ENCODE measurements at places on chromosomes 1 and 21.

DNA sequence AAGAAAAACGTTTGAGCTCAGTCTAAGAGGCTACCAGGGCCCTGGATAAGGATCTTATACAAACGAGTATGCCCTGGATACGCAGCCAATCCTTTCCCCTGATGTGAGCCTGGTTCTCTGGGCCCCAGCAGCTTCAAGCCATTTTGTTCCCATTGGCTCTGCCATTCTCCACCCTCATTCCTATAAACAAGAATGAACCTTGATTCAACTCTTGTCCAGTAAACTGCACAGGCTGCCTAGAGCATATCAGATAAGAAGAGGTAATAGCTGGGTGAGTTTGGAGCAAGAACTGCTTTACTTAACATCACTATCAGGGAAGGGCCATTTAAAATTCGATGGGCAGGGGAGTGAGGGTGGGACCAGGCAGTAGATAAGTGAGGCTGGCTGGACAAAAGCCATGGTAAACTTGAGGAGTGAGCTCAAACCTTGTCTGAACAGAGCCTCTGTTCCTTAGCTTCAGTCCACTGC is 11.3 kb downstream of the BTG2 start:
- no peak for DNase-seq

GRCh38 chr1:208118841-208119606 is 125.2 kb downstream of the PLXNA2 start:
- DNase-seq: no peak

DNA sequence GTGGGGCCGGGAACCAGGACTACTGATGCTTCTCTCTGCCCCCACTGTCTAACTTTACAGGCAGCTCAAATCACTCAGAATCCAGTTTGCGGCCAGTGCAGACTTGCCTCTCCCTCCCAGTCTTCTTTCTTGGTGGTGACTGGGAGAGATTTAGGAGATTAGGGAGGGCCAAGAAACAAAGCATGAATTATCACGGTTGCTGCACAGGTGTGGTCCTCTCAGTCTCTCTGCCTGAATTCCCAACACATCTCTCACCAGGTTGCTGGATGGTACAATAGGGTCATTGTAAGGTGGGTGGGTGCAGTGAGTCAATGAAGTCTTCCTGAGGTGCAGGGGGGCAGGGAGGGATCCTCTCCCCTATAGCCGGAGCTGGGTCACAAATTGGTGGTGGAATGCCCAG is 12.6 kb downstream of the S100A11 start:
- DNase-seq: no peak

DNA sequence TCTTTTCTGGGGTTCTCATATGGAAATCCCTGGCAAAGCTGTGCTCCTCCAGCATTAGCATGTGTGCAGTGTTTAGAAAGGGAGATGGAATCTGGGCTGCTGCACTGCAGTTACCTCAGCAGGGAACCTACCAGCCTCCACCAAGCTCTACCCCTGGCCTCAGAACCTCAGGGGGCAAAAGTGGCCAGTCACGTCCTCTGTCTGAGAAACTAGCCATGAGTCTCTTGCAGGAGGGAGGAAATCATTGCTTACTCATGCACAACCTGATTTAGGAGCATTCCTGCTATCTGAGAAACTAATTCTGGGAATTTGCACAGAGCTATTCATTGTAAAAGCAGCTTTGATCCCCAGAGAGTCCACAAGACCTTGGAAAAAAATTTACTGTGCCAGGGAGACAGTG is 80.6 kb upstream of the IPO9 start:
- DNase-seq: no peak

DNA sequence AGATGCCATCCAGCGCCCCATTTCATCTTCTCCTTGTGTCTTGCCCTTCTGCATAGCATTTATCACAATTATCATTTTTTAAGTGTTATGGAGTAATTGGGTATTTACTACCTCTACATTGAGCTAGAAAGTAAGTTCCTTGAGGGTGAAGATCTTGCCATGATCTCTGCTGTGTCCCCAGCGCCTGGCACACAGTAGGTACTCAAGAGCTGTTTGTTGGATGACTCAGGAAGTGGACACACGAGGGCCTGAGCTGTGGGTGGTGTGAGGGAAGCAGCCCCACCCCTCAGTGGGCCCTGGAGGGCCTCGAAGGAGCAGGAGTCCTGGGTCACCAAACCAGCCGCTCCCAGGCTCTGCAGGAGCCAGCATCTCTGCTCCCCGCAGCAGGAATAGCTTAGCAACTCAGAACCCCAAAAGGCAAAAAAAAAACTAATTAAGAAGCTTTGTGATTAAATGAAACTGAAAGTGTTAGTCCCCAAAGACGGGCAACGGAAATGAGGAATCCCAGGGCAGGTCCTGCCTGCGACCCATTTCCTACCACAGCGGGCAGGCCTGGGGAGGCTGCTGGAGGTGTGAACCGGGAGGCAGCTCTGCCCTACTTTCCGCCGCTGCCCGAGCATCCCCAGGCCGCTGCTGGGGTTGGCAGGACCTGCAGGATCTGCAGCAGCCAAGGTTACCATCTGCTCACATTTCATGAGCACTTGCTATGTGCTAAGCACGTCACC is 87.7 kb downstream of the LACTBL1 start:
- no peak for DNase-seq

GRCh38 chr1:21510113-21510493 is 880 bp downstream of the ALPL start:
- DNase-seq: no peak

DNA sequence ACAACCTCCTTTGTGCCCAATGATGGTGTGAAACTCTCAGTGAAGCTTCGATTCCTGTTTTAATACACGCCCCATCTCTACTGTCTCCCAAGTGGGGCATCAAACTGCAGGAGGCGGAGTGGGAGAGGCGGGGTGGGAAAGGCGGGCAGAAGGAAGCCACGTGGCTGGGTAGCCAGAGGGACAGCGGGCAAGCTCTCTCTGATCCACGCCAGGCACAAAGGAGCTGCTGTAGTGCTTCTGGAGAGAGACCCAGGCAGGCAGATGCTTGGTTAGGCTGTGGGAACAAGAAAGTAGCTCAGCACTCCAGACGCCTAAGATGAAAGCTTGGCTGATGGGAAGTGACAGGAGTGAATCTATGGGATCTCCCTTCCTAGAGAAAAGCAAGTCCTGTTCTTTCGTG is 25.7 kb downstream of the TRIM67 start:
- no peak for DNase-seq

DNA sequence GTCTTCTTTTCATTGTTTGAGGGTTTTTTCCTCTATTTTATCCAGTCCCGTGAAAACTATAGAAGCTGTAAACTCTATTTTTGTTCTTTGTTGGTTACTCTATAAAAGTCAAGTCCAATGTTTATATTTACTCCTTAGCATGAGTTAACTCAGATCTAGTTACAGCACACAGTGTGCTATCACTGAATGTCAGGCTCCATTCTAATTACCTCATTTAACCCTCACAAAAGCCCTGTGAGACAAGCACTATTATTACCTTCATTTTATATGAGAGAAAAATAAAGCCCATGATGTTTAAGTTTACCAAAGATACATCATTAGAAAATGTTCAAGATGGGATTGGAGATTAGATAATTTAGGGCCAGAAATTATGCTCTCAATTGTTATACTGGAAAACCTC is 251.4 kb upstream of the SNX7 start:
- DNase-seq: no peak

DNA sequence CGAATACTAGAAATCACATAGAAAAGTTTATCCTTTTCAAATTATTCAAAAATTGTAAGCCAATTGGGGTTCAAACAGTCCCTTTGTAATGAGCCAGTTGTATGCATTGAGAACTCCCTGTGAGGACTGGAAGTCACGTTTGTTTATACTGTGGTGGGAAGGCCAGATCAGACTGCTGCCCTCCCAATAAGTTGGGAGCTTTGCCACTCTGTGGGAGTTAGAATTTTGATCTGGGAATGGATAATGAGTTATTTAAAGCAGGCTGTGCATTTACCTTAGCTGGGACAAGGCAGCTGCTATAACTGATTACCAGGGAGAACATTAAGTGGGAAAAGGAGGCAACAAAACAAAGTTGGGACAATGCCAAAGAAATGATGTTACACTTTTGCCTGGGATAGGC is 178.8 kb downstream of the SDCCAG8 start:
- no peak for DNase-seq

GRCh38 chr1:109116286-109116685 is 2.4 kb downstream of the ELAPOR1 start:
- DNase-seq: no peak

GRCh38 chr1:52328615-52329014 is 37.4 kb downstream of the CC2D1B start:
- no peak for DNase-seq

- DNase-seq: no peak
These were observed 94.7 kb upstream of the SLC25A33 start for GRCh38 chr1:9444532-9444931.

- no peak for DNase-seq
These were observed 8.8 kb downstream of the CTPS1 start for GRCh38 chr1:40988280-40988679.

DNA sequence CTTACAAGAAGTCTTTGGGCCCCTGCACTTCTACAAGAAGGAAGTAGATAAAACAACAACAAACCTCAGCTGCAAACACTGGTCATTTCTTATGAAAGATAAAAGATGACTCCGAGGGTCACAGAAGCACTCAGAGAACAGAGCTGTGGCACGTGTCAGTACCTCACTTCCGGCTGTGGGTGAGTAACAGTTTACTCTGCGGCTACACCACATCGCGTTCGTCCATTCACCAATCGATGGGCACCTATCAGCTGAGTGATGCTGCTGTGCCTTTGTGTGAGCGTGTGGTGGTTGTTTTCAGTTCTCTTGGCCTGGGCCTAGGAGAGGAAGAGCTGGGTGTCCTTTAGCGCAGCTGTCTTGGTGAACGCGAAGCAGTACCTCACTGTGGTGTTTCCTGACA is 49.9 kb downstream of the COL6A1 start:
- no peak for DNase-seq

GRCh38 chr1:61506236-61506635 is 218.7 kb downstream of the TM2D1 start:
- DNase-seq: no peak

- DNase-seq: no peak
These were observed 159.4 kb downstream of the ST6GALNAC5 start for GRCh38 chr1:77026640-77027039.

DNA sequence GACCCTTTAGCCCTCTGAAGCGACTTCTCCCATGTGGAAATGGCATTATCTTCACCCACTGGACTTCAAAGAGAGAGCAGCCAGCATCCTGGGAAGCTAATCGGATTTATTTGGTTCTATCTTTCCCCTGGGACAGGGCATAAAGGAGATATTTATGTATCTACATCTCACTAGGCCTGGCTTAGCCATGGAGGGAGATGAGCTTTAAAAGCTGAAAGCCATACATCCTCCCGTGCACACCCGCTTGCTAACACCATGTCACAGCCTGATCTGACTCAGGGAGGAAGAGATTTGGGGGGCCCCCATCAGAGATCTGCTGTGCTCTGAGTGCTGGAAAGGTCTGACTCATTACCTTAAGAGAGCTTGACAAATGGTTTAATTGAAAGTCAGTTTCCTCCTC is 155.9 kb downstream of the PLXNA2 start:
- DNase-seq: no peak

GRCh38 chr1:230977761-230978490 is 735 bp downstream of the TTC13 start:
- no peak for DNase-seq

DNA sequence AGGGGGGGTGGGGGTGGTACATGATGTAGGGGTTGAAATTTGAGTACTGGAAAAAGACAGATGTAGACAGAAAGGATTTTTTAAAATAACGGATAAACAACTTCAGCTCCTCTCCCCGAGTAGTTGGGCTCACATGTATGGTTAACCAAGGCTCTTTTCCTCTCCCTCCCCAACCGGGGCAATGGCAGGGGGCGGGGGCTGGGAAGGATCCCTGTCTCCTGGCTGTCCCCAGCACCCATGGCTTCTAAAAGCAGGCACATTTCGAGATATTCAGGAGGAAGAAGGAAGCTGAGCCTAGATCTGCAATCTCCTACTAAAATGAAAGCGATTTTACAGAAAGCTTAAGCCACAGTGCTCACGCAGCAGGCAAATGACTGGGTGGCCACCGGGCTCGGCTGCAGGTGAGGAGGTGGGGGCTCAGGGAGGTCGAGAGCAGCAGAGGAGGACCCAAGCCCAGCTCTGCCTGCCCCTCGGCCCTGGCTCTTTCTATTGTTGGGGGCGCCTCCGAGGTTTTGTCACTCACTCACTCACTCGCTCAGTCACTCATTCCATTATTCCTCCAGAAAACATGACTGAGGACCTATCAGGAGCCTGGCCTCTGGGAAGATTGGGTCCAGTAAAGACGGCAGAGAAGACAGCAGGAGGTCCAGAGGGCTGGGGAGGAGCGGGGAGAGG is 573.3 kb downstream of the PTPRU start:
- no peak for DNase-seq

GRCh38 chr1:21925334-21925940 is 11.7 kb downstream of the HSPG2 start:
- no peak for DNase-seq

- DNase-seq: no peak
These were observed 17.0 kb downstream of the C1orf198 start for GRCh38 chr1:230851291-230851691.

- DNase-seq: no peak
These were observed 24.4 kb upstream of the CEP350 start for GRCh38 chr1:179929955-179930798.

- no peak for DNase-seq
These were observed 424 bp upstream of the PCNX2 start for GRCh38 chr1:233295975-233296322.

DNA sequence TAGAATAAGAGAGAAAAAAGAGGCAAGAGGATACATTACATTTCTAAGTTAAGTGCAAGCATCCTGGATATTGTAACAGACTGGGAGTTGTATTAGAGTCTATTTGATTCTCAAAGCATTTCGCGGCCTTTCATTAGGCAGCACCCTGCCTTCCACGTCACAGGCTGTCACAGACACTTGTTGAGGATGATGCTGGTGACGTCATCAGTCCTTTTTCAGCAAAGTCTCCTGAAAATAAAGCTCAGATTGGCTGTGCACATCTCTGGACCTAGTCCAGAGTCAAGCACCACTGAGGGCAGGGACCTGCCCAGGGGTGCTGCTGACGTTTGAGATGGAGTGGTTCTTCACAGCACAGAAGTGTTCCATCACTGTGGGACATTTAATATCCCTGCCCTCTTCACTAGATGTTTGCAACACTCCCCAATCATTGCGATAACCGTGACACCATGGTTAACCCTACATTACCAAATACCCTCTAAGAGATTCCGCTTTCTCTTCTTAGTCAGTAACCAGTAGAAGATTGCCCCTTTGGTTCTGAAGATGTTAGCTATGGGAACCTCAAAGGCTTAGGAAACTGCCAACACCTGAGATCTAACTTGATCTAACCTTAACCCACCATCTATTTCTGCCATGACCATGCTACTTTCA is 72.7 kb upstream of the F3 start:
- no peak for DNase-seq

DNA sequence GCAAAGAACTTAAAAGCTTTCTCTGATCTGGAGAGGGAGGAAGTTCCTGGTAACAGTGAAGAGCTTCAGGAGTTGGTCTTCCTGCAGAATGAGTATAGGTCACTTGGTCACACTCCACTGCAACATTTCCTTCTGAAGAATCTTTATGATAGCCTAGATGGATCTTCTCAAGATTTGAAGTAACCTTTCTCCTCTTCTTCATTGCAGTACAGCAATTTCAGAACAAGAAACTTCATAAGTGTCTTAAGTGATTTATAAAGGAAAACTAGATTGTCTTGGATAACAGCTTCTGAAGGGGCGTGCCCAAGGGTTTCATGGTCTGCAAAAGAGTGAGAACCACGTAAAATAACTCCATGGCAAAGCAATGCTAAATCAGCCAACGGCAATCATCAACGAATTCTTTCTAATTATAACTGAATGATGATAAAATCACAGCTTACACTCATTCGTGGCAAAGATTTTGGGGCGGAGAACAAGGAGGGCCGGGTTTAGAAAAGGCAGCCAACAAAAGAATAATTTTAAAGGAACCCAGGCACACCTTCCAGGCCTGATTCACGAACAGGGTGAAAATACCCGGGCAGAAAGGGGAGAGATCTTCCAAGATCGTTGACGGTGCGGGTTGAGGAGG is 53.9 kb upstream of the ASPM start:
- no peak for DNase-seq
